ENCODE measurements at places on chromosomes 4 and X.

DNA sequence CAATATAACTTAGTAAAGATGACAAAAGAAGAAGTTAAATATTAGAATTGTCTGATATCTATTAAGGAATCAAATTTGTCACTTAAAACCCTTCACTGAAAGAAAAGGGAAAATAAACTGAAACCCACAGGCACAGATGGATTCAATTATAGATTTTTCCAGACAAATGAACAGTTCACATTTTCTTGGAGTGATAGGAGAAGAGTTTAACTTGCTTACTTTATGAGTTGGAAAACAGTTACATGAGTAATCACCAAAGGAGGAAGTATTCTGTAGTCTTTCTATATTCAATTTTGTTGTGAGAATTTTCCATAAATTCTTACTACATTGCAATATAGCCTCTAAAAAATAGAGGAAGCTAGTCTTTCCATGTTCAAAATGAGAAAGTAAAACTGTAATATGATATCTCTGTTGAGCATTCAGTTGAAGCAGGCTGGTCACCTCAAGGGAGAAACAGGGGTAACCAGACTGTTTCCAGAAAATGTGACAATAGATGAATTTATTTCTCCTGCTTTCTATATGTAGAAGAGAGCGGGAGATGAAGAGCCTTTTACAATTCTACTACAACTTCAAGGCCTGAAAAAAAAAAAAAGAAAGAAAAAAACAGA lies 330.3 kb upstream of the EPHA5 start:
- no peak for DNase-seq

DNA sequence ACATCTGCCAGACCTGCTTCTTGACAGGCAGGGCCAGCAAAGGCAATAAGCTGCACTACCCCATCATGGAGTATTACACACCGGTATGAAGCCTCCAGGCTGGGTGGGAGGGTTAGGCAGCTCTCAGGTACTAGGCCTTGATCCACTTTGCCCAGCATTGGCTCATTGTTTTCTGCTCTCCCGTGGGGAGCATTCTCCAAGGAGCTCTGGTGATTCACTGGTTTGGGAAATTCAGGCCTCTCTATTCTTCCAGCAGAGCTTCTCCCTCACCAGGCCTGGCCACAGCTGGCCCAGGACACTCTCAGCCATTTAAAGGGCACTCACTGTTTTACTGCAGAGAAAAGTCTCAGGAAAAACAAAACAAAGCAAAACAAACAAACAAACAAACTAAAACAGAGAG lies 33.0 kb downstream of the DRP2 start:
- no peak for DNase-seq

DNA sequence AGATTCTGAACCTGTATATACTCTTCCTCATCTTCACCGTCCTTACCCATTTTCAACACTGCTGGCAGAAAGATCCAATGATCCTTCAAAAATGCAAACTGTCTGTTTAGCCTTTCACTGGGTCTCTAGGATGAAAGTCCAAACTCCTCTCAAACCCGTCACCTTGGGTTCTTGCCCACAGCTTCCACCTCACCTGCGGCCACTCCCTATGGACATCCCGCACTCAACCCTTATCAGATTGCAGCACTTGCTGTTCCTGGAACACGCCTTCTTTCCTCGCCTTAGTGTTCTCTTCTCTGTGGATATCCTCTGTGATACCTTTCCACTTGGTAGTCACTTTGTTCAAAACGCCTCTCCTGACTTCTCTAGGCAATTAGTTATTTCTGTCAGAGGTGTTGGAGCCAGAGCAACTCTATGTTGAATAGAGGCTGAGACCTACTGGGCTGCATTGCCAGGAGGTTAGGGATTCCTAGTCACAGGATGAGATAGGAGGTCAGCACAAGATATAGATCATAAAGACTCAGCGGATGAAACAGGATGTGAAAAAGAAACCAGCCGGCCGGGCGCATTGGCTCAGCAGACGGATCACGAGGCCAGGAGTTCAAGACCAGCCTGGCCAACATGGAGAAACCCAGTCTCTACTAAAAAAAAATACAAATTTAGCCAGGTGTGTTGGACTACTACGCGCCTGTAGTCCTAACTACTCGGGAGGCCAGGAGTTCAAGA lies 4.2 kb upstream of the NOCT start:
- no peak for DNase-seq

GRCh38 chrX:69389101-69389501 lies 115.0 kb upstream of the NALF2 start:
- no peak for DNase-seq

DNA sequence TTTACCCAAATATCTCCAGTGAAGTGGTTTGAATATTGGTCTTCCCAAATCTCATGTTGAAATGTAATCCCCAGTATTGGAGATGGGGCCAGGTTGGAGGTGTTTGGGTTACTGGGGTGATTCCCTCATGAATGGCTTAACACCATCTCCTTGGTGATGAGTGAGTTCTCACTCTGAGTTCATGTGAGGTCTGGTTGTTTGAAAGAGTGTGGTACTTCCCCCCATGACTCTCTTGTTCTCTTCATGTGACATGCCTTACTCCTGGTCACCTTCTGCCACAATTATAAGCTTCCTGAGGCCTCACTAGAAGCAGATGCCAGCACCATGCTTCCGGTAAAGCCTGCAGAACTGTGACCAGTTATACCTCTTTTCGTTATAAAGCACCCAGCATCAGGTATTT lies 32.9 kb upstream of the OTUD4 start:
- DNase-seq: no peak

All from KG1 (cell line).